ENCODE measurements at places on chromosomes 6 and 20. TPM values are rescaled to one million over a fixed set of nuclear protein-coding genes. Genes with fewer than 3 reads are reported as not detected.
A peak's percentile ranks its signal among the peaks of the same experiment; 100 is the strongest.

- no peaks in the 10 kb centered on the region for H3K27me3 ChIP-seq
- DNase-seq: no peak
- peaks cover 42% of the 10 kb centered on the region for H3K4me1 ChIP-seq
Observed at GRCh38 chr6:113363866-113364265, 493.3 kb upstream of the MARCKS start.

GRCh38 chr20:32140603-32141002 lies 31.1 kb downstream of the TM9SF4 start:
- peaks cover 84% of the 10 kb centered on the region for H3K36me3 ChIP-seq
- H3K27me3 ChIP-seq: no peaks in the 10 kb centered on the region
- no peaks in the 10 kb centered on the region for H3K4me1 ChIP-seq
- no peak for DNase-seq
- H3K27ac ChIP-seq: no peak overlapping the region

DNA sequence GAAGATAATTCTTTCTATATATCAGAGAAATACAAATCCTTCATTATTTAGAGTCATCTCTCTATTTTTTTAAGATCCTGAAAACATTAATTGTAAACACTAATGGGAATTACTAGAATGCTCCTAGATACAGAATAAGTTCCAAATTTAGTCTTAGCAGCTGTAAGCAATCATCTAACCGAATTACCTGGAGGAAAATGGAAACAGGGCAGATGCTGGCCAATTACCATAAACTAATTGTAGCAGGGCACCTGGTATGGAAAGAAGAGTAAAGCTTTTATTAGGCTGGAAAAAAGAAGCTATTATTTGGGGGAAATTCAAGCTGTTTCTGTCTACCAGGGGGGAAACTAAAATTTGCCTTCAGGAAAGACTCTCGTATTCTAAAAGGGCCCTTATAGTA lies 257.5 kb downstream of the MMUT start:
- H3K4me3 ChIP-seq: no peak overlapping the region
- H3K27me3 ChIP-seq: no peaks in the 10 kb centered on the region
- DNase-seq: no peak
- no peaks in the 10 kb centered on the region for H3K4me1 ChIP-seq
- H3K36me3 ChIP-seq: no peaks in the 10 kb centered on the region

- H3K4me1 ChIP-seq: no peaks in the 10 kb centered on the region
- H3K27ac ChIP-seq: no peak overlapping the region
- H3K36me3 ChIP-seq: no peaks in the 10 kb centered on the region
- H3K4me3 ChIP-seq: no peak overlapping the region
Observed at GRCh38 chr6:122567034-122567433, 43.2 kb upstream of the PKIB start.

- H3K36me3 ChIP-seq: no peaks in the 10 kb centered on the region
- H3K27ac ChIP-seq: no peak overlapping the region
- DNase-seq: no peak
- H3K4me1 ChIP-seq: no peaks in the 10 kb centered on the region
- H3K4me3 ChIP-seq: no peak overlapping the region
Observed at GRCh38 chr6:88174906-88175305, 8.8 kb upstream of the CNR1 start.

DNA sequence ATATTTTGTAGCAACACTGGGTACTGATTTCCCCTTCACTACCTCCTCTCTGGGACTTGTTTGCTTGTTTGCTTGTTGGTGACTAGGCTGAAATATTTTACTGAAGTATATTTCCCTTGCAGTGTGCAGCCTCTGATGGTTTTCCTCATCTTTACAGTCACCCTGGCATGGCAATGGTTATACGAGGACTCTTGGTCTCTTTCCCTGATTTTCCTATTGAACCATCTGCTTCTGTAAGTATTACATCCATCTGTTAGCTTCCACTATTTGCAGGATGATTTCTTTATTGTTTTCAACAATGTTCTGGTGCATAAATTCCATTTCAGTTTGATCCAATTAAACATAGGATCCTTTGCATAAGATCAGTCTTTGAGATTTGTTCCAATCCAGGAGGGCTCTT lies 465.1 kb downstream of the MEI4 start:
- H3K4me1 ChIP-seq: no peaks in the 10 kb centered on the region
- H3K27me3 ChIP-seq: no peaks in the 10 kb centered on the region
- H3K27ac ChIP-seq: no peak overlapping the region
- H3K4me3 ChIP-seq: no peak overlapping the region
- no peaks in the 10 kb centered on the region for H3K36me3 ChIP-seq
- DNase-seq: no peak

DNA sequence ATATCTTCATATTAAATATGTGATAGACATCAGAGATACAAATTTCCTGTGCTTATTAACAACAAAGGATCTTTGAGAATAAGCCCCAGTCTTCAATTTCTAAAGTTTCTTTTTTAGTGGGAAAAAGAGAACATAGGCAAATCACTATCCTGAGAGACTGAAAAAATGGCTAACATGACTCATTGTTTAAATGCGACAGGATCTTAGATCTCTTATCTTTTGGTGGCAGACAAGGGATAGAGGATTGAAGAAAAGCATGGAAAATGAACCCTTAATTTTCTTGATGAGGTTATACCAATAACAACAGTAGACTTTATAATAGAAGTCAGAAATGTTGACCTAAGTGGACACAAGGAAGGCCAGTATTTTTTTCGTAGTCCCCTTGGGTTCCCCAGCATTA lies 178.6 kb upstream of the MAP3K7 start:
- no peak for DNase-seq
- H3K4me3 ChIP-seq: no peak overlapping the region
- no peaks in the 10 kb centered on the region for H3K36me3 ChIP-seq
- no peaks in the 10 kb centered on the region for H3K4me1 ChIP-seq

- no peaks in the 10 kb centered on the region for H3K4me1 ChIP-seq
- H3K4me3 ChIP-seq: no peak overlapping the region
- H3K36me3 ChIP-seq: no peaks in the 10 kb centered on the region
- no peak for DNase-seq
- no peak overlapping the region for H3K27ac ChIP-seq
Observed at GRCh38 chr6:147166360-147166944, 37.8 kb upstream of the STXBP5 start.

- H3K4me3 ChIP-seq: no peak overlapping the region
- H3K27me3 ChIP-seq: no peaks in the 10 kb centered on the region
Observed at GRCh38 chr20:18650224-18650623, 62.4 kb downstream of the DTD1 start.

GRCh38 chr6:15431762-15432483 lies 186.1 kb downstream of the JARID2 start:
- no peak for DNase-seq
- no peaks in the 10 kb centered on the region for H3K27me3 ChIP-seq
- H3K4me1 ChIP-seq: peaks cover 51% of the 10 kb centered on the region

- H3K27me3 ChIP-seq: no peaks in the 10 kb centered on the region
- DNase-seq: peak; percentile 25
- no peak overlapping the region for H3K27ac ChIP-seq
Observed at GRCh38 chr6:3869632-3870527, 20.7 kb downstream of the FAM50B start.

DNA sequence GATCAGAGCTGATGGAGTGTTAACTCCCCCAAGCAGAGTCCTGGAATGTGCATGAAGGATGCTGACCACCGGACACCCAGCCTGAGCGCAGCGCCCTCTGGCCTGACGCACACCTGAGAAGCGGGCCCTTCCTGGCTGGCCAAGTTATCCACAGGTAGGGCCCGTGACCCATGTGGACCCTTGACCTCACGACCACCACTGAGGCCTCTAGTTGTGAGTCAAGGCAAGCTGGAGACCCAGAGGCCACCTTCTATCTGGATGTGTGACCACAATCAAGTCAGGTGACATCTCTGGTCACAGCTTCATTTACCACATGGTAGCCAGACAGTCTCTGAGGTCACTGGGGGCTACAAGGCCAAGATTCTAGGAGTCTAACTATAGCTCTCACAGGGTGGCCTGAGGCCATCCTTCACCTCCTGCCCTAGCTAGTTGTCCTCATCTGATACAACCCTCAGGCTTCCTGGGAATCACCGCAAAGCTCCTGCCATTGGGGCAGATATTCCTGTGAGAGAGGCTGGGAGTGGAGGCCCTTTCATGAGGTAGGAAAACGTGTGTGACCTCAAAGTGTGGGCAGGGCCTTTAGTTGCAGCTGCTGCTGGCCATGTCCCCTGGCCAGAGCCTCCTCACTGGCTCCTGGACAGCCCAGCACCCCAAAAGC lies 53.1 kb downstream of the DSTN start:
- DNase-seq: no peak
- no peak overlapping the region for H3K27ac ChIP-seq
- no peak overlapping the region for H3K4me3 ChIP-seq
- H3K4me1 ChIP-seq: no peaks in the 10 kb centered on the region
- peaks cover 98% of the 10 kb centered on the region for H3K36me3 ChIP-seq

- no peaks in the 10 kb centered on the region for H3K36me3 ChIP-seq
- DNase-seq: peak; percentile 43
- no peaks in the 10 kb centered on the region for H3K27me3 ChIP-seq
- H3K4me1 ChIP-seq: peaks cover 15% of the 10 kb centered on the region
Observed at GRCh38 chr6:152948150-152948768, 34.6 kb downstream of the FBXO5 start.

DNA sequence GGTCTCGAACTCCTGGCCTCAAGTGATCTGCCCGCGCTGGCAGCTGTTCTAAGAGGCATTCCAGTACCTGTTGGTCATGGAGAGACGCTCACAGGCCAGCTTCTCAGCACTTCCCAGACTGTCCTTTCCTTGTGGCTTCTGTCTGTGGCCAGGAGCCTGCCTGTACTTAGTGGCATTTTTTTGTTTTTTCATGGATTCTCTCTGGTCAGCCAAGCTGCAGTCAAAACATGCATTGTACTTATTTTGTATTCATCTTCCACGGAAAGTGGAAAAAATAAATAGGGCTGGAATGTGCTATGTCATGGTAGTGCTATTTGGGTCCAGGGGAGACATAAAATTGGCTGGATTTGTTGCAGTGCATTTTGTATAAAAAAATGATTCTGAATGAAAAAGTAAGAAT lies 29.1 kb downstream of the ZDHHC14 start:
- no peaks in the 10 kb centered on the region for H3K27me3 ChIP-seq
- peak overlapping the region; percentile 40 for H3K27ac ChIP-seq
- DNase-seq: peak; percentile 55
- H3K4me1 ChIP-seq: peaks cover 12% of the 10 kb centered on the region
- H3K36me3 ChIP-seq: 0 out of 2 replicates have a peak, but pooled peaks cover 4% of the 10 kb centered on the region
- no peak overlapping the region for H3K4me3 ChIP-seq

DNA sequence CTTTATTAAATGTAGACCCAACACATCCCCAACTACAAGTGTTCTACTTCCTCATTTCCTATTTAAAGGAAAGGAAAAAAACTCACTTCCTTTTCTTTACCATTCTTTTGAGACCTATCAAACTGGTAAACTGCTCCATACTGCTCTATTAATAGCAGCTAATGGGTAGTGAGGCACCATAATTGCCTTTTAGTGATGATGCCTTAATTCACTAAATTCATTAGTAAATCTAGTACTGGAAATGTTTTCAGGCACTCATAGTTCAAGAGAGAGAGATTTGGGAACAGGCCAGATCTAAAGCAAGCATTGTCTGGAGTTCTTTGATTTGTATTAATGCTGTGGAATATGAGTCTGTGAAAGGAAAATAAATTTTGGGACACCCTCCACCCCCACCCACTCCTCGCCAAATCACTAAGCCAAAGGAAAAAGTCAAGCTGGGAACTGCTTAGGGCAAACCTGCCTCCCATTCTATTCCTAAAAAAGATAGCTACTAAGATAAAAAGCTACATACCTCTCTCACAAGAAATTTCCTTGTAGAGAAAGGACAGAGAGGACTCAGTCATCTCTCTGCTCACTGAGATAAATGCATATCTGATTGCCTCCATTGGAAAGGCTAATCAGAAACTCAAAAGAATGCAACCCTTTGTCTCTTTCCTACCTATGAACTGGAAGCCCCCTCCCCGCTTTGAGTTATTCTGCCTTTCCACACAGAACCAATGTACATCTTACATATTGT lies 13.6 kb upstream of the IBTK start:
- H3K4me1 ChIP-seq: peaks cover 12% of the 10 kb centered on the region
- H3K27ac ChIP-seq: no peak overlapping the region
- no peaks in the 10 kb centered on the region for H3K36me3 ChIP-seq
- no peaks in the 10 kb centered on the region for H3K27me3 ChIP-seq

DNA sequence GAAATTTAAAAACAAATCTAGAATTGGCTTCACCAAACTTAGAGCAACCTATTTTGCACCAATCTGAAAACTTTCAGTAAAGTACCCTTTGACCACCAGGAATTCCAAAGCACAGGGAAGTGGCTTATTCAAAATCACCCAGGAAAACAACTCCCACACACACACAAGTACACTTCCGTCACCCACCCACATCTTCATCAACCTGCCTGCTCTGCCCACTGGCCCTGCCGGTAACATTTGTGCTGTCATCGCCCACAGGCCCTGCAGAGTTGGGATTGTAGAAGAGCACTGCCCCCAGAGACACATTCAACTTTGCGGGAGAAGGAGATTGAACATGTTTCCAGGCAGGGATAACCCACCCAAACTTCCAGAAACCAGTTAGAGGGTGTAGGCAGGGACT lies 19.3 kb upstream of the SCML4 start:
- peaks cover 6% of the 10 kb centered on the region for H3K4me1 ChIP-seq
- no peaks in the 10 kb centered on the region for H3K36me3 ChIP-seq
- no peaks in the 10 kb centered on the region for H3K27me3 ChIP-seq
- no peak for DNase-seq
- no peak overlapping the region for H3K4me3 ChIP-seq
- no peak overlapping the region for H3K27ac ChIP-seq

DNA sequence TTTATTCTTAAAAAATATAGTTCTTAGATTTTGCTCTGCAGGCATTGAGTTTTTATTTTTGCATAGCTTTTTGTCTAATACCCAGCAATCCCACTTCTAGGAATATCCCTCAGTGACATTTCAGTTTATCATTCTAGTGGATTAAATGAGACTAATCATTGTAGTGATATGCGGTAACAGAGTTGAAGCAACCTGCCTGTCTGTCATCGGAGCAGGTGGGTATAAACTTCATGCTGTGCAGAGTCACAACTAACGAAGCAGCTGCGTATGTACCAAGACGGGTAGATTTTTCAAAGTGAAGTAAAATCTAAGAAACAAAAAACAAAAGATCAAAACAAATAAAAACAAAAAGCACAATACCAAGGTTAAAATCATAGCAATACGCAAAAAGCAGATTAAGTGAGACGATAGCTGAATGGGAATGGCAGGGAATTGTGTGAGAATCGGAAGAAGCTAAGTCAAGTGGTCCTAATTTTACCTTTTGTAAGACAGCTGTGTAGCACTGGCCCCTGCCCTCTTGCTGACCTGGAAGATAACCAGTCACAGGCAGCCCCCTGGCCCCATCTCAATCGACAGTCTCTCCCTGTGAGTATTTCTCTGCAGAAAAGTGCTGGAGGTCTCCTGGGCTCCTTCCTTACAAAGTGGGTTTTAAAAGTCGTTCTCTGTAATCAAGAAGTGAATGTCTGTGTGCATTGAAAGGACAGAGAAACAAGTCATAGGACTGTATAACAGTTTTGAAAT lies 169.2 kb downstream of the OR2B2 start:
- no peaks in the 10 kb centered on the region for H3K4me1 ChIP-seq
- DNase-seq: no peak
- H3K36me3 ChIP-seq: no peaks in the 10 kb centered on the region
- H3K4me3 ChIP-seq: no peak overlapping the region

Gene RPS18
- 2,063 TPM for total RNA-seq

Gene DAAM2
- 0.29 TPM for total RNA-seq

Gene PDE10A
- total RNA-seq: 2.4 TPM

Gene CGAS
- 0.05 TPM for total RNA-seq

Gene PPIL6
- total RNA-seq: 0.29 TPM

Gene ENPP4
- total RNA-seq: 12.6 TPM

Data from SJSA1 (cell line).